MG63 (cell line): ENCODE measurements at places on chromosomes 2 and 18.

DNA sequence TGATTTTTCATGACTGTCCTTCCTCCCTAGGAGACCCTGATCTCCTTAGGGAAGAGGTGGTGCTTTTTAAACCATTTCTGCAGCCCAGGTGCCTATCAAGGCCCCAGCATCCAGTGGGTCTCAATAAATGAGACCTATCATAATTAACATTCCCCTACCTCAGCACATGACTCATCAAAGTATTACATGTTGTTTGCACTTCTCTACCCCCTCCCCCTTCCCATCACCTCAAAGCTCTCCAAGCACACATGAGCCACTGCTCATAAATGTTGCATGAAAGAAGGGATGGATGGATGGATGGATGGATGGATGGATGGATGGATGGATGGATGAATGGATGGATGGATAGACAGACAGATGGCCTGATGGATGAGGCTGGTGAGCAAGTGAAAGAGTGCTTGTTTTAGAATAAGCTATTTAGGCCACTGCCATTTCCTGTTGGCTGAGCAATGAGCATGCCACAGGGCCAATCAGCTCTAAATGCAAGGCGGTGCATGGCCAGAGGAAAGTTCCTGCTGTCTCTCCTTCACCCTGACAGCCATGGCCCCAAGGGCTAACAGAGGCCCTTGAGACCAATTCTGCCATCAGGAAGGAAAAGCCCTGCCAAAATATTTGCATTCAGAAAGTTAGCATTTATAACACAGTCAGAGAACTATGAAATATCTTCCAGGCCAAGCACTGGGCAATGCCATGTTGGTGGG is 20.9 kb upstream of the STEAP3 start:
- no peak for DNase-seq

GRCh38 chr2:232626584-232626983 is 6.8 kb upstream of the EFHD1 start:
- no peak for DNase-seq

DNA sequence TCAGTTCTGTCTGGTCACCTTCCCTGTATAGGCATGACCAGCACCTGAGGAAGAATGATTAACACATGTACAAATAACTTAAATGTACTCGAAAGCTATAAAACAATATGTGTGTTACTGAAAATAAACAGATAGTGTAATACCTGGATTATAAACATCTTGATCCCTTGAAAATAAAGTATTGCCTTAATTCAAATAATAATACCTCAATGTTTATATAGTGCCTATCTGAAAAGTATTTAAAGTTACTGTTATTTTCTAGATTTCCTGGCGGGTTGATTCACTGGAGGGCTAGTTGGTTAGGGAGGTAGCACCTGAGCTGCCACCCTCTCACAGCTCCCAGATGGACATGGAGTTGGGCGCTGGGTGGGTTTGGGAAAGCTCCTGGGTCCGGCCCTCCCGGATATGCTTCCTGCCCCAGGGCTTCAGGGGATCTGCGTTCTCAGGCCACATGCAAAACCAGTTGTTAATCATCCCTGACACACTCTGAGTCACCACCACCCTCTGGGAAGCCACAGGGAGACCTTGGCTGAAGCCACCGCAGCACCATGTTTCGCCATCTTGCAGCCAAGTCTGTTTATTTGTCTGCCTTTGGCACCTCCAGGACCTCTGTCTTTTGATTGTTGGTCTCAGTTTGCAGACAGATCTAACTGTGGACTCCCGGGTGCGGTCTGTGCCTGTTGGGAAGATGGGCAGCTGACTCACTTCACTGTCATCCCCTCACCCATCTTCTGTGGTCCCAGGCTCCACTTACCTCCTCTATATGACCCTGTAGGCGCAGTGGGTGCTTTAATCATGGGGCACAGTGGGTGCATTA is 35.3 kb downstream of the RAB31 start:
- peak; percentile 96 for DNase-seq

- DNase-seq: peak; percentile 10
Measured at GRCh38 chr18:80246445-80247392, 595 bp downstream of the PARD6G start.

DNA sequence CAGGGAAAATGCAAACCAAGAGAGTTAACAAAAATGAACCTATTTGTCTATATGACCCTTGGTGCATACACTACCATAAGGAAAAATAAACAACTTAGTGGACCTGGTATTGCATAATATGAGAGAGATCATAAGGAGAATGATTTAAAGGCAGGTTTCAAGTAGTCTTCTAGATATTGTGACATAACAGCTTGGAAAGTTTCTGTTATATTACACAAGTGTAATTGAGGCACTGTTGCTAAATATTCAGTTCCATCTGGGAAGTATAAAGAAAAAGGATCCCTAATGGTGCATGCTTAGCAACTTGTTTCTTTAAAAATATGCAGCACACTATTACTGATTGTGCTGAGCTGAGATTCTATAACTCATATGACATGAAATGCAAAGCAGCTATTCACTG is 252.2 kb upstream of the SPHKAP start:
- no peak for DNase-seq

DNA sequence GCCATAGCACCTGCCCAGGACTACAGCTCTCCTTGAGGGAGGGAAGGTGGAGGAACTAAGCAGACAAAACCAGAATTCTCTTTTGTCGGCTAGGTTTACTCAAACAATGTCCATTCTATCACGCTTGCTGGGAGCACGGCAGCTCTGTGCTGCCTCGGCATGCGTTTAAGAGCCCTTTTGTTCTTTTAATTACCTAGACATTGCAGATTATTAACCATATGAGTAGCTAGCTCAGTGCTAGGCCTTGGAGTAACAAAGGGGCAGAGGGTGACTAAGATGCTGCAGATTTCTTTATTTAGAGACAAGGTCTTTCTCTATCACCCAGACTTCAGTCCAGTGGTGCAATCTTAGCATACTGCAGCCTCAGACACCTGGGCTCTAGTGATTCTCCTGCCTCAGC is 11.1 kb downstream of the MSGN1 start:
- no peak for DNase-seq

DNA sequence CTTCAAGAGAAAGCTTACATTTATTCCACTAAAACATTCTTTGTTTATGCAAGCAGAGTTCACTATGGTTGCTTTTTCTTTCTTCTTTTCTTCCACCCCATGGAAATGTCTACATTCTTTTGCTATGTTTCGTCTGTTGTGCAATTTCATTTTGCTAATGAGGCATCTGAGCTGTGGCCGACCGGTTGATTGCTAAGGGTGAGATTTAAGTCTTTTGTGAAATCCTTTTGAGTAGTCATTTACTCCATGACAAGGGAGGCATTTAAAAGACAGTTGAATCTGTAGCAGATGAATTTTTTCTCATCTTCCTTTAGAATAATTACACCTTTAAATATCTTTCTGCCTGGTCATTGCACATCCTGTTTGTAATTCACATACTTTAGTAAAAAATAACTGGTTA is 324.1 kb upstream of the THUMPD2 start:
- DNase-seq: no peak

DNA sequence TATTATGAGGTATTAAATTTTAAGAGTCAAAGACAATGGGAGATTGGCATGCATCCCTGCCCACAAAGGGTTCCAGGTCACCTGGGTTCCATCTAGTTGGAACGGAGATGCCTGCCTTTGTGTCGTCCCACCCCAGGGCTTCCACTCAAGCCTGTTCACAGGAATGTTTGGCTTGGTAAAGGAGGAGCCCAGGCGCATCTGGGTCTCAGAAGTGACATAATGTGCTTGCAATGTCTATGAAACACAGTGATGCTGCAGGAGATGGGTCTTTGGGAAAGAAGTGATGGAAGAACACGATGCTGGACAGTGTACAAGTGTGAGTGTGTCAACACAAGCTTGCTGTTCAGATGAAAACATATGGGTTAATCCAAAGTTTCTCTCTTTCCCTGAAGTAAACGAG is 49.6 kb upstream of the ZNF396 start:
- DNase-seq: no peak

DNA sequence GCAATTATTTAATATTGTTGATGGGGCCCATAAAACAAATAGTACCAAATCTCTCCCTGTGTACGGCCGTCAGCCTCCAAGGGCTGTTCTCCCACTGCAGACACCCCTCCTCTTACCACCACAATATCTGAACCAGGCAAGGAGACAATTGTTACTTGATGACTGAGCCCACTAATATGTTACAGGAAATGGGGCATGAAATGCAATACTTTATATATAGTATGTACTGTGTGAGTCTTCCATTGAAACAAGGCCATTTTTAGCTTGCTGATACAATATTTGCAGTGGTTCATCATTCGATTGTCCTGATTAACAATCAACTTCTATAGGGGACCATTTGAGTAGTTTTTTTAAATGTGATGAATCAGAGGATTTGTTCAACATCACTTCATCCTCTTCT is 307.3 kb downstream of the GBX2 start:
- no peak for DNase-seq

GRCh38 chr18:21452796-21453510 is 147.6 kb downstream of the ESCO1 start:
- peak; percentile 42 for DNase-seq

GRCh38 chr2:118321432-118322105 is 233.3 kb downstream of the INSIG2 start:
- peak; percentile 52 for DNase-seq

DNA sequence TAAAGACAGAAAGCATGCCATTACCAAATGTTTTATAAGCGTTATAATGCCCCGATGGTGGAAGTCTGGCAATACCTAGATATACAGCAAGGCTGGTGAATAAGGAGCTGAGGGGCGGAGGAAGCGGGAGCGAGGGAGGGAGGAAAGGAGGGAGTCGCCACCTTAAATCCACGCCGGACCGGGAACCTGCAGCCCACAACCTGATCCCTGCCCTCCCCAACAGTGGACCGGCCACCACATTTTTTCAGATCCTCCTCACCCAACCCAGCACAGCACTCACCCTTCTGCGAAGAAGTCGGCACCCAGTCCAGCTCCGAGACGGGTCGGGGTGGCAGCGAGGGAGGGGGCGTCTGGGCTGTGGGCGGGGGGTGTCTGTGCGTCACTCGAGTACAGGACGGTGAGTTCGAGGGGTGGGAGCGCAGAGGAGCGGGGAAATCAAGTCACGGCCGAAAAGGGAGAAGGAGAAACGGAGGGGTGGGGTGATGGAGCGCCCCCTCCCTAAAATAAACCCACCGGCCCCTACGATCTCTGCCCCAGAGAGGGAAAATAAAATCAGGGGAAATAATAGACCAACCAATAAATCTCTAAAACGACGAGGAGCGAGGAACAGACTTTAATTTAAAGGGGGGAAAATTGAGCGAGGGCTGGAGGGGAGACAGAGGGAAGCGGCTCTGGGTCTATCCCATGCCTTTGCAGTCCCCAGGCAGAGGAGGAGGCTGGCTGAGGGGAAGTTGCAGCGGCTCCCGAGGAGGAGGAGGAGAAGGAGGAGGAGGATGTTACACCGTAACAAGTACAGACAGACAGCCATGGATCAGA is 96.5 kb upstream of the SERTAD2 start:
- peak; percentile 67 for DNase-seq

DNA sequence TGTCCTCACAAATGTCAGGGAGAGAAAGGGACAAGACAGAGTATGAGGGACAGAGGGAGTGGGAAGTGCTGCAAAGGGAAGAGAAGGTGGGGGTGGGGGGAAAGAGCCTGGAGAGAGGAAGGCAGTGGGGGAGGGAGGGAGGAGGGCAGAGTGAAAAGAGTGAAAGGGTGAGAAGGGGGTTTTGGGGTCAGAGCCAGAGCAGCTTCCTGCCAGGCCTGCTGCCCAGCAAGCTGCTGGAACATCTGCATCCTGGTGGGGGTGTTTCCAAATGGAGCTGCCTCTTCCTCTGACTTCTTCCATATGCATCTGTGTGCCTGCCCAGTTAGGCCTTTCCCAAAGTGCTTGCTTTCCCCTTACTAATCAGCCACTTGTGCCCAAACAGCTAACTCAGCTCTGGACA is 94.3 kb upstream of the CELF4 start:
- no peak for DNase-seq

GRCh38 chr2:19684516-19684915 is 217.3 kb downstream of the TTC32 start:
- no peak for DNase-seq

GRCh38 chr2:12694990-12695774 is 21.6 kb upstream of the TRIB2 start:
- DNase-seq: no peak

DNA sequence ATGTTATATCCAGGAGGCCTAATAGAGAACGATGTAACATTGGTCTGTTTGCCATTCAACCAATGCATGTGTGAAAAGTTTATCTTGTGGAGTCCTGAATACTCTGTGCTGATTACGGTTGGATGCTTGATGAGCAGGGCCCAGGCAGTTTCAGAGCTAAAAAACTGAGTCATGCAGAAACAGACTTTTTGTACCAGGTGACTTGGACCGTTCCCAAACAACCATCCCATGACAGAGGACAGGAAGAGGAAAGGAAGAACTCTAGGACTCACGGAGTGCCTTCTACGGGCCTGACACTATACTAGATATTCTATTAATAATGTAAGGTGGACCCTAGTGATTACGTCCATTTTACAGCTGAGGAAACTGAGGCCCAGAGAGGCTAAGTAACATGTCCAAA is 142.1 kb downstream of the ARHGAP28 start:
- DNase-seq: no peak

DNA sequence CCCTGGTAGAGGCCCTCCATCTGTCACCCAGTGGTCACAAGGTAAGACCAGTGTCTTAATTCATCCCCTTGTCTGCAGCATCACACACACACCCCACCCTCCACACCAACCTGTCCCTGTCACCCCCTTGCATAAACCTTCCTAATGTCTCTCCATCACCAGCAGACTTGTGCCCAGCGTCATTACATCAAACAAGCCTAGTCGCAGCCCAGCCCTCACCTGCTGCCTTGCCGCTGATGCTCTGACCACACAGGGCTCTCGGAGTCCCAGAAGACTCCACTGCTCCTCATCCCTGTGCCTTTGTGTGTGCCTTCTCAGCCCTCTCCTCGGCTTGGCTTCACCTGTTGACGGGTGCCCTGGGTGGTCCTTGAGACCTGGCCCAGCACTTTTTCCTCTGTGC is 171.2 kb downstream of the GLI2 start:
- no peak for DNase-seq

DNA sequence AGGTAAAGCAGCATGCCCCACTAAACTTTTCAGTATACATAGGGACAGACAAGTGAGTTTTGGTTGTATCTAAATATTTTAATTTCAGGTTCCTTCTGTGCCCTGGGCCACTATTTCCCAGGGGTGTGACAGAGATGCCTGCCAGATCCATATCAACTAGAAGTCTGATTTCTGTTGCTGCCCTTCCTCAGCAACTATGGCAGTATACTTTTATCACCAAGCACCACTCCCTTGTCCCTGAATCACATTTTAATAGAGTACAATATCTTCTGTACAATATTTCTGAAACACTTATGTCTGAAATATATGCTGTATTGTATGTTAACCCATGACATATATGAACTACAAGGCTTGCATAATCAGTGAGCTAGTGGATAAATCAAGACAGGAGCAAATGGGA is 117.6 kb downstream of the HIBCH start:
- no peak for DNase-seq

- no peak for DNase-seq
Measured at GRCh38 chr2:76711490-76711889, 810.7 kb downstream of the LRRTM4 start.
